NAMALWA (cell line): ENCODE measurements at places on chromosomes 12 and 14.
A peak's percentile ranks its signal among the peaks of the same experiment; 100 is the strongest.

- DNase-seq, result no peak
Observed at GRCh38 chr12:121693155-121693687, 19.3 kb upstream of the TMEM120B start.

GRCh38 chr14:24093901-24094840 lies at the start of gene PCK2:
TSS of gene PCK2 (plus strand) at chr14:24094311. CDS start at chr14:24094406, 95 bp downstream.
- DNase-seq, result peak; percentile 91

GRCh38 chr14:62369919-62370560 lies 607.8 kb downstream of the SNAPC1 start:
- no peak for DNase-seq

GRCh38 chr12:121334513-121335343 lies 17.5 kb downstream of the ANAPC5 start:
- DNase-seq, result peak; percentile 74

DNA sequence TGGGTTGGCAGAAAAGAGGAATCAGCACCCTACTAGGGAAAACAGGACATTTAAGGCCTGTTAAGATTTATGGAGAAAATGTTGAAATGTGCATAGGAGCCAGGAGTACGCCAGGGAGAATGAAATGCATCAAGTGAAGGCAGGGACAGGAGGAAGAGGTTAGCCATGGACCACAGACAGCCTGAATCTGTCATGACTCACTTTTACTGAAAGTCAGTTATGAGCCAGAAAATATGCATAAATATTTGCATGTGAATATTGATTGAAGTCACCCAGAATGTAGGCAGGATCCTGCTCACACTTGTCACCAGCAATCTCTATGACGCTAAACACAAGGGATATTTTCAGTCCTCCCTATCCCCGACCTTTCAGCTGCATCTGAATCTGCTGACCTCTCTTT lies 25.1 kb upstream of the CDK17 start:
- DNase-seq, result no peak

- peak; percentile 42 for DNase-seq
Observed at GRCh38 chr12:48084066-48084465, 21.8 kb downstream of the SENP1 start.

DNA sequence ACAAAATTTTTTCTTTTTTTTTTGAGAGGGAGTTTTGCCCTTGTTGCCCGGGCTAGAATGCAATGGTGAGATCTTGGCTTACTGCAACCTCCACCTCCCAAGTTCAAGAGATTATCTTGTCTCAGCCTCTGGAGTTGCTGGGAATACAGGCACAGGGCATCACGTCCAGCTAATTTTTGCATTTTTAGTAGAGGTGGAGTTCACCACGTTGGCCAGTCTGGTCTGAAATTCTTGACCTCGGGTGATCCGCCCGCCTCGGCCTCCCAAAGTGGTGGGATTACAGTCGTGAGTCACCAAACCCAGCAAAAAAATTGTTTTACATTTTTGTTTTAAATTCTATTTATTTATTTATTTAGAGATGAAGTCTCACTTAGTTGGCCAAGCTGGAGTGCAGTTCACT lies 4.7 kb upstream of the SLC2A14 start:
- DNase-seq, result no peak

DNA sequence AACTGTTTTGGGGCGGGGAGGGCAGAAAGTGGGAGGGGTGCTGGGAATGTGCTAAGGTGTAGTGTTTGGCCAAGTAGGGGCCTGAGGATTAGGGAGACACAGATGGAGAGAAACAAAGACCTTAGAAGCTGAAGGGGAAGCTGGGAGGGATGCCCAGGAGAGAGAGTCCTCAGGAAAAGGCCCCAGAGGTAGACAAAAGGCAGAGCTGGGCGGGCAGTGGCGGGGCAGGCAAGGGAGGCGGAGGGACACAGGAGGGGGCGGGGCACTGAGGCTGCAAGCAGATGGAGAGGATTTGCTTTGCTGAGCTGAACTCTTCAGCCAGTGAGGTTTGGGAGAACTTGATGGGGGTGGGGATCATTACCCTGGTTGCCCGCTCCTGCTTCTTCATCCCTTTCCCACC lies 2.8 kb downstream of the PTMS start:
- no peak for DNase-seq

DNA sequence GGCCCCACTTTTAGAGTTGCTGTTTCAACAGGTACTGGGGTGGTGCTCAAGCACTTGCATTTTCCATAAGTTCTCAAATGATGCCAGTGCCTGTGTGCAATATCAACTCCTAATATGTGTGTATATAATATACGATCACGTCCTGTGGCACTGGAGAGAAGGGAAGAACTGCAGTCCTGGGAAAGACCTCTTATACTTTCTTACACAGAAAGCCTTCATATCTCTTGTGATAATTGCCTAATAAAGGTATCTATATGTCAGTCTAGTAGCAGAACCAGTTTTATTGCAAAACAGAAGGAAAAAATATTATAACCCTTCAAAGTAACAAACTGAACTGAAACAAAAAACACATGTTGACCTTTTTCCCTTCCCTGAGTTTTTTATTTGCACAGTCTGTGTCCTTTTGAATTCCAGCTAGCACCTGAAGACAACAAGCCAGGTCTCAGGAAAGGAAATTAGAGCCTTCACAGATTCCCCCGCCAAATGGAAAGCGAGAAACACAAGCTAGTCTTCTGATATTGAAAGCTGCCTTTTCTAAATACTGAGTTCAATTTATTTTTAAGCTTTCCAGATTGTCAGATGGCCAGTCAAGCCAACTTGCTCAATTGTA lies 44.4 kb downstream of the IGF1 start:
- no peak for DNase-seq

DNA sequence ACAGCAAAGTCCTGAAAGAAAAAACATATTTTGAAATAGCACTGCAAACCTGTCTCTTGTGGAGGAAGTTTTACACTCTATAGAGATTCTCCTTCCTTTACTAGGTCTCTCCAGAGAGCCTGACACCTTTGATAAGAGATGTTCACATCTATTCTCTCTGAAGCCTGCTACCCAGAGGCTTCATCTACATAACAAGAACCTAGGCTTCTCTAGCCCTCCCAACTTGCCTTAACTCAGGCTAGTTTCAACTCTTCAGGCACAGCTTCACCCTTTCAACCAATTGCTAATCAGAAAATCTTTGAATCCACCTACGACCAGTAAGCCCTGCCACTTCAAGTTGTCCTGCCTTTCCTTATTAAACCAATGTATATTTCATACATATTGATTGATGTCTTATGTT lies 60.6 kb downstream of the IFNG start:
- no peak for DNase-seq

DNA sequence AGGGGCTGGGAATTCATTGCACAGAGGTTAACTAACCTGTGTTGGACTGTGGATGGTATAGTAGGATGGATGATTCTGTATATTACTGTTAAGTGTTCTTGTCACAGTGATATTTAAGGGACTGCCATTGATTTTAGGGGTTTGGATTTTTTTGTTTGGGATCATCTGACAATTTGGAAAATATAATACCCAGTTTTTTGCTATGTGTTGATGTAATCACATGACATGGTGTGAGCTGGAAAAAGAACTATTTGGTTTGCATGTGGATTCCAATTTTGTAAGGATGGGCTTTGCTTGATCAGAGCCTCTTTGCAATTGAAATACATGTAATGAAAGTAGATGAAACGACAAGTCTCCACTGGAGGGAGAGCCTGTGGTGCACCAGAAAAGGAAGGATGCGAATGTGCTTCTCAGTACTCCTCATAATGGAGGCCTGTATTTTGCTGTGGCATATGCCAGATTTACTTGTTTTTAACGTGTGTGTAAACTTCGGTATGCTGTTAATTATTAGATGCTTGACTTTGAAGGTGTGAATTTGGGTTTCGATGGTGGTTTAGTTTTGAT lies 2.7 kb downstream of the DYRK2 start:
- DNase-seq, result peak; percentile 59

DNA sequence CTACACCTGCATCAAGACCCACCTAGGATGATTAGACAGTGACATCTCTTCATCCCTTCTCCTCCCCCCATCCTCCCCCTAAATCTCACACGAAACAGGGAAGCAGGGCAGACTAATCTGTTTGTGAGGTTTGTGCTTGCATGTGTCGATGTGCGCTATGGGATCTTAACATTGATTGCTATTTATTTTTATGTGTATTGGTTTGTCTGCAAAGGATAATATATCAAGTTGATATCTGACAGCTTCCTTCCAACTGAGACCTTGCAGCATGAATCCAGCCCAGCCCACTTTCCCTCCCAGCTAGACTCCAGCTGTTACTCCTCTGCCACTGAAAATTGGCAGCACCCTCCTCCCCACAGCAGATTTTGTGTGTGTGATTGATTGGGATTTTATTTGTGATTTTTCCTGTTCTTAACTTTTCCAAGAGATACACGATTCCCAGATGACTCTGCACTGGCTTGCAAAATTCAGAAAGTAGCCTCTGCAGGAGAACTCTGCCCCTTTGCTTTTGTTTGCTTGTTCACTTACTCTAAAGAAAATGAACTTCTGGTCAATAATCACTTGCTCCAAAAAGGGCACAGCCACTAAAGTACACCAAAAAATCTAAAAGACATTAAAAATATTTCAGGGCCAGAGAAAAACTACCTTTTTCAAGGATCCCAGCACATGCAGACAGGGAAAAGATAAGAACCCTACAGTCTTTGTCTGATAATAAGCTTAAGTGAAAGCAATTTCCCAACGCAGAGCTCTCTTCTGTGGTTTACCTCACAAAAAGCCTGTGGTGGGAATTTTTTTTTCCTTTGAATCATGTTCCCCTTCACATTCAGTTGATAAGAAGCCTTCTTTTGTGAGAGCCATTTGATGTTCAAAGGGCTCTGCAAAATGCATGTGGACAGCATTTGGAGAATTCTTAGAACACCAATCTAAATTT lies 222.1 kb downstream of the RPS29 start:
- no peak for DNase-seq

DNA sequence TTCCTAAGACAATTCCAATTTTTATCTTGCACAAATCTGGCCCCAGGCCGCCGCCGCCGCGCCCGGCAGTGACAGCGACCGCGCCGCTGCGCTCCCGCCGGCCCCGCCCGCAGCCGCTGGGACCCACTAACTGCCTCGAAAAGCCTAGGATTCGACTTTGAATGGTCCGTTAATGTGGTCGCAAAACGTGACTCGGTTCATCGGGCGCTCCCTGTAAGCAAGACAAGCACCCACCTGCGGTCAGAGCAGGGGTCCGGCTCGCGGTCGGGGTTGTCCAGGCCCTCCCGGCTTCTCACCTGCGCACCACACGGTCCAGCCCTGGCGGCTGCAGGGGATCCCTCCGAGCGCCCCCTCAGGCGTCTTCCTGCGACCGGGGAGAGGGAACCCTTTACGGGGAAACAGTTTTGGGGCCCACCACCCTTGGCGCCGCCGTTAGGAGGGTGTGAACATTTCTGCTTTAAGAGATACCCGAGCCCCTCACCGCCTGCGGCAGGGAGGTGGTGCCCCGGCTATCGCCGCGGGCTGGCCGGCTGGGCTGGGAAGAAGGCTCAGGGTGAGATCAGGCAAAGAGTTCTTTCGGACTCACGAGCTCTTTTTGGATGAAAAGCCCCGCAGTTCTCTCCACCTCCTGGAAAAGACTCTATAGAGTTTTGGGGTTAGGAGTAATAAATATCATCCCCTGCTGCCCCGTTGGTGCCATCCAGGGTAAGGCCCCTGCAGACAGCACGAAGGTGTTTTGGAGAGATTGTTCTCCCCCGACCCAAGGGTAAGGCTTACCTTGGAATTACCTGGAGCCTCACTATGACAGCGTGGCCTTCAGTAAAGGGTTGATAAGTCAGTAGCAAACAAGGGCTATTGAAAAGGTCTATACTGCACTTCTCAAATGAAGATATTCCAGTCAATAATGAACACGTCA lies 13.6 kb upstream of the FOXJ2 start:
- DNase-seq, result peak; percentile 79

GRCh38 chr12:52151837-52152783 lies 39.7 kb downstream of the KRT80 start:
- DNase-seq, result no peak

DNA sequence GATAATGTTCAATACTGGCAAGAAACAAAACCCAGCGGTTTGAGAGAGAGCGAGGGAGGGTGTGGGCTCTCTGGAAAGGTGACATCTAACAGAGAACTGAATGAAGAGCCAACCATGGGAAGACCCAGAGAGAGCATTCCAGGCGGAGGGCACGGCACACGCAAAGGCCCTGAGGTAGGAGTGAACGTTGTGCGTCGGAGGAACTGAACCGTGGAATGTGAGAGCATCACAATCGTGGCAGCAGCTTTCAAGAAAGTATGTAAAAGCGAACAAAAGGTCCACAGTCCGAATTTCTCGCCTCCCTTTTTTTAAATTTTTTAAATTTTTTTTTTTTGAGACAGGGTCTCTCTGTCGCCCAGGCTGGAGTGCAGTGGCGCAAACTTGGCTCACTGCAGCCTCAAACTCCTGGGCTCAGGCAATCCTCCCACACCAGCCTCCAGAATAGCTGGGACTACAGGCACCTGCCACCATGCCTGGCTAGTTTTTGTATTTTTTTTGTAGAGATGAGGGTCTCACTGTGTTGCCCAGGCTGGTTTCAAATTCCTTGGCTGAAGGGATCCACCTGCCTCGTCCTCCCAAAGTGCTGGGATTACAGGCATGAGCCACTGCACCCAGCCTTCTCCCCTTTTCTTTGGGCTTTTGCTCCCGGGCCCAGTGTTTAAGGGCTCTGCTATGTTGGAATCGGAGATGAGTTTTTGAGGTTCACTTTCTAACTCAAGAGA lies 15.3 kb upstream of the SCARB1 start:
- no peak for DNase-seq

GRCh38 chr12:24034160-24034559 lies 84.7 kb upstream of the SOX5 start:
- DNase-seq, result no peak

DNA sequence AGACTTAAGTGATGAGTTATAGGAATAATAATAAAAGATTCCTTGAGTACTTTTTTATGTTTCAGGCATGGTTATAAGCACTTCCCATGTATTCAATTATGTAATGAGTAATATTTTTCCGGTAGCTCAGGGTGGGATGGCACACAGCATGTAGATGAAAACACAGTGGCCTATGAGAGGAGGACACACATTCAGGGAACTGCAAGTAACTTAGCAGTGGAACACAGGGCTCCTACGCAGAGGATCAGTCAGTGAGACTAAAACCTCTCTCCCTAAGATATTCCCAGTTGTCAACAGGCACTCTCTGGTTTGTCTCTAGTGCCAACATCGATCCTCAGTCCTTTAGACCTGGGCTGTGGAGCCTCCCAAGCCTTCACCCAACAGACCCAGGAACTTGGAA lies 219.4 kb downstream of the DIO2 start:
- DNase-seq, result no peak

GRCh38 chr14:100467046-100467750 lies 120.0 kb downstream of the BEGAIN start:
- DNase-seq, result no peak

DNA sequence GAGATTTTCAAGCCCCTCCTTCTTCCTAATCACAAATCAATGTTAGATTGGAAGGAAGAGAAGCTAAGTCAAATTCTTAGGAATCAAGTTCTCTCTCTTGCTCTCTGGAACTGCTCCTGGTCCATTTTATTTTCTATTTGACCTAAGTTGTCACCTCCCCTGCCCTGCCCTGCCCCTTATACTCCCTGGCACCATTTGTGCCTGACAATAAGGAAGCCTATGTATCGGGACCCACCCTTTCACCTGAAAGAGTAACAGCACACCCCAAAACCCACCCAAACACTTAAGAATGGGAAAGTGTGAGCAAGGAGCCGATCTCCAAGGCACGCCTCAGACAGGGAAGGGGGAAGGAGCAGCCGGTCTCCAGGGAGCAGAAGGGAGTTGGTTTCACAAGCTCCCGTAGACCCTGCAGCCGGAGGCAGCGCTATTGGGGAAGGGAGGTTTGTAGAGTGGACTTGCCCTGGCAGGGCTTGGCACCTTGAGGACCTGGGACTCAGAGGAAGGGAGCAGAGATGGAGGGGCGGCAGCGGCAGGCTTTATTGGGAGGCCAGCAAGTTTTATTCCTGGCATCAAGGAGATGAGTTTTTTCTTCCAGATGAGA lies 1.6 kb downstream of the LRRC74A start:
- no peak for DNase-seq

GRCh38 chr12:127685491-127685890 lies 581.5 kb upstream of the TMEM132C start:
- no peak for DNase-seq
